ENCODE measurements at places on chromosomes 1 and 21.

DNA sequence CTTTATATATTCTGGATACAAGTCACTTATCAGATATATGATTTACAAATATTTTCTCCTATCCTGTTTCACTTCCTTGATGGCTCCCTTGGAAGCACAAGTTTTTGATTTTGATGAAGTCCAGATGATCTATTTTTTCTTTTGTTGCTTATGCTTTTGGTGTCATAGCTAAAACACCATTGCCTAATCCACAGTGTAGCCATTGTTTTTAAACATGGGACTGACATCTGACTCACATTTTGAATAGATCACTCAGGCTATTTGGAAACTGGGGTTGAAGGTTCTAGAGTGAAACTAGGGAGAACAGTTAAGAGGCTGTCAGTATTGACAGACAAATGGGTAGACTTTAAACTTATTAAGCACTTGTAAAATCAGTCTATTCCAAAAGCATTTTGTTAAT, 16.6 kb downstream of the AK4 start:
- no peak for DNase-seq

GRCh38 chr21:14677639-14678179, 131.6 kb upstream of the SAMSN1 start:
- no peak for DNase-seq

DNA sequence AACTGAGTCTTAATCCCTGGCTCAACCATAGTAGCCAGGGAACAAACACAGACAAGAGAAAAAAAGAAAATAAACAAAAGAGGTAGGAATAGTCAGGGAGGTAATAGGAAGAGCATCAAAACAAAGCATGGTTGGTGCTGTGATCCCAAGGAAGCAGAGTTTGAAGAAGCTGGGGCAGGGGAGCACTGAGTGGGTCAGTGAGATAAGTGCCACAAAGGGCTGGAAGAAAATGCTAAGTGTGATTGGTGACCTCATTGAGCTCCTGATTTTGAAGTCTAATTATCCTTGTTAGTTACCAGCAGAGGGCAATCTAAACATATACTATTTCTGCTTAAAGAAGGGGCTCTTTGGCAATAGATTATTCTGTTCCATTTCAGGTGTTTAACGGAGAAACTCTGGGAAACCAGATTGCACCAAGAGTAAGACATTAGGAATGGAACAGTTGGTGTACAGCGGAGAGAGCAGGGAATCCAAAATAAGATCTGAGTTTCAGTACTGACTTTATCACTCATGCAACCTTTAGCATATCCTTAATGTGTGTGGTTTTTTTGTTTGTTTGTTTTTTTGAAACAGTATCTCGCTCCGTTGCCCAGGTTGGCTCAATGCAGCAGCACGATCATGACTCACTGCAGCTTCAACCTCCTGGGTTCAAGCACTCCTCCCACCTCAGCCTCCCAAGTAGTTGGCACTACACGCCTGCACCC, 30.7 kb upstream of the KIAA1614 start:
- no peak for DNase-seq

- no peak for DNase-seq
These were observed 56.9 kb upstream of the RGS1 start for GRCh38 chr1:192518700-192519099.

- no peak for DNase-seq
These were observed 746.5 kb upstream of the CHRM3 start for GRCh38 chr1:238639861-238640260.

GRCh38 chr1:39639305-39640130, at the start of gene HEYL:
HEYL (minus strand) TSS chr1:39639643; CDS start chr1:39639625, 18 bp downstream.
- DNase-seq, result no peak

GRCh38 chr1:8831340-8831739, 13.9 kb upstream of the RERE start:
- DNase-seq, result no peak

- no peak for DNase-seq
These were observed 30.9 kb downstream of the LAMB3 start for GRCh38 chr1:209621286-209621685.

- no peak for DNase-seq
These were observed 96.8 kb upstream of the C1orf105 start for GRCh38 chr1:172323686-172324085.

DNA sequence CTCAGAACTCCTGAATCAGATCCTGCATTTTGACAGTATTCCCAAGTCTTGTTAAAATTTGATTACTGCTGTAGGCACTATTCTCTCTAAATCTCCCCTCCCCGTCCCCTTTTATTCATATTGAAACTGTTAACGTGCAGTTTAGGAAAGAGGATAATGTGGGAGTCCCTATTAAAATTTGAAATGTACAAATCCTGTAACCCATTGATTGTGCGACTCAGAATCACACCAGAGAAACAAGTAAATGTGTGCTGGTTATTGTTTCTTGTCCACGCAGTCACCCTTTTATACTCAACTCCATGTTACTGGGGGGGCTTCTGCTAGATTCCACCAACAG, 584 bp upstream of the LTN1 start:
- no peak for DNase-seq

GRCh38 chr1:159942632-159943277, 2.7 kb downstream of the IGSF9 start:
- DNase-seq, result no peak

DNA sequence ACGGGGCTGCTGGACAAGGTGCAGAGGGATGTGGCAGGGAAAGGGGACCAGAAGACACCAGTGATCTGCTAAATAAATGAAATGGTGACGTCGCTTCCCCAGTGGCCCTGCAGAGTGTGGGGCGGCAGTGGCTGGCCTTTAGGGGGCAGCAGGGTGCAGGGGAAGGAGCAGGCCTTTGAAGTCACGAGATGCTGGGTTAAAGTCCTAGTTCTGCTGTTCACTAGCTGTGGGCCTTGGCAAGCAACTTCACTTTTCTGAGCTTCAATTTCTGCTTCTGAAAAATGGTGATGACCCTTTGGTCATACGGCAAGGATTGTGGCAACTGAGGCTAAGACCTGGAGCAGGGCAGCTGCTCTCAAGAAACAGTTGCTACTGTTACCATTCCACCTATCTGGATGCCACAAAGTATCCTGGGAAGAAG, 9.2 kb upstream of the GALE start:
- DNase-seq, result no peak

- DNase-seq, result no peak
These were observed 217.4 kb upstream of the RUNX1 start for GRCh38 chr21:35266546-35266945.

- no peak for DNase-seq
These were observed 113.0 kb downstream of the ETS2 start for GRCh38 chr21:38918607-38919346.

Data from cortex of kidney (tissue), 1 donor.